GM23248 (cell line): ENCODE measurements at places on chromosomes 11 and 22. TPM values are rescaled to one million over a fixed set of nuclear protein-coding genes. Genes with fewer than 3 reads are reported as not detected.
A peak's percentile ranks its signal among the peaks of the same experiment; 100 is the strongest.

DNA sequence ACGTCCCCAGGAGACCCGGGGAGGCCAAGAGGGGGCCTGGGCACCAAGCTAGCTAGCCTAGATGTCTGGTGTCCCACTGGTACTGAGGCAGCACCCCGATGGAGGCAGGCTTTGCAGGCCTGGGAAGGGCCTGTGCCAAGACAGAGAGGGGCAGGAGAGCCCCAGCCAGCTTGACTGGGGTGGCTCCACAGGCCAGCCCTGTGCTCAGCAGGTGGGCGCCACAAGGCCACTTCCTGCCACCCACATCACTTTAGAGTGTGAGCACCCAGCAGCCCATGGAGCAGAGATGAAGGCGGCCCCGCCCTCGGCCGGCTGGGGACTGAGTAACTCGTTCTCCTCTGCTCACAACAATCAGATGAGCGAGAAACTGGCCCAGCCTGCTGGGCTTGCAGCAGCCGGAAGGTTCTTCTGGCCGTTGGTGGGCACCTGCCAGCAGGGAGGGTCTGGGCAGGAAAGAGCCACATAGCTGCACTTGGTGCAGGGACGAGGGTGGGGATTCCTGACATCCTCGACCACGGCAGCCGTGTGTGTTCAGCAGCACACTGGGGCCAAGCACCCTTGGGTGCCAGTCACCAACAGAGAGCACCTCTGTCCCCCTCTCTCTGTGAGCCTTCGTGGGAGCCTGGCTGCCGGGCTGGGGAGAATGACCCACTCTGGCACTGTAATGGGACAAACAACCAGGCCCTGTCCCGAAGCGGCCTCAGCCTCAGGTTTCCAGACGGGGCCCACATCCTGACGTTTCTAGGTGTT is 7.6 kb downstream of the OSBPL5 start:
- DNase-seq = peak; percentile 68

The RFPL2 gene
- not detected in 2 replicates for total RNA-seq

GRCh38 chr11:1083621-1084551 is 9.2 kb downstream of the MUC2 start:
- no peak for DNase-seq

GRCh38 chr11:45083544-45084087 is 62.8 kb upstream of the PRDM11 start:
- no peak for DNase-seq

DNA sequence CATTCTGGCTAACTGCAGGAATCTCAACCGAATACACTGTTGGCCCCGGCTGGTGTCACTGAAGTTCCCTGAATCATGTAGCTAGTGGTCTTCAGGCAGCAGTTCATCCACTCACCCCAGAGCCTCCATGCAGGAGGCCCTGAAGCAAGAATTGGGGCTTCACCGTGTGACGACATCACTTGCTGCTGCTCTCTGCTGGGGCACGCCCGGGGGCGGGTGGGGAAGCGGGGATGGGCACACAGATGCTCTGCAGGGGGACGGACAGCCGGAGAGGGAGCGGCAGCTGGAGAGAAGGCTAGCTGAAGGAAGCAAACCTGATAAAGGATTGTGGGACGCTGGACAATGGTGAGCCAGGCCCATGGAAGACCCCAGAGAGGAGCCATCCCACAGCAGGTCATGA is 17.0 kb downstream of the B3GAT1 start:
- DNase-seq = no peak

- DNase-seq = peak; percentile 13
These were observed 188.2 kb downstream of the MN1 start for GRCh38 chr22:27613099-27614005.

DNA sequence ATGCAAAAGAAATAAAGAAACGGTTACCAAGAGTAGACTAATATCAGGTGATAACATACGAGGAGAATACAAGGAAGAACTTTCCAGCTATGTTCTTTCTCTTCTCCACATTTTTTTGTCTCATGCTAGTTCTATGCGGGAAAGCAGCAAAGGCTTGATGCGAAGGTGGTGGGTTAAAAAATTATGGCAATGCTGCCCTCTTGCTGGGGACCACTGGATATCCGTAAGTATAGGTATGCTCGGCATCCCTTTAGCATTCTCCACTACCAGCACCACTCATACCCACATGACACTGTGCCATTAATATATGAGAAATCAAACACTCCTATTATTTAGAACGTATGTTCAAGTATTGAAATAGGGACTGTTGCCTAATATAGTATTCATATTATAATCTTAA is 776.4 kb downstream of the LRRC4C start:
- DNase-seq = no peak

GRCh38 chr11:19558189-19558986 is 154.2 kb upstream of the NAV2 start:
- no peak for DNase-seq

GRCh38 chr11:120293038-120293800 is 31.9 kb upstream of the TLCD5 start:
- DNase-seq = no peak
